ENCODE measurements at places on chromosomes 2 and 18.

DNA sequence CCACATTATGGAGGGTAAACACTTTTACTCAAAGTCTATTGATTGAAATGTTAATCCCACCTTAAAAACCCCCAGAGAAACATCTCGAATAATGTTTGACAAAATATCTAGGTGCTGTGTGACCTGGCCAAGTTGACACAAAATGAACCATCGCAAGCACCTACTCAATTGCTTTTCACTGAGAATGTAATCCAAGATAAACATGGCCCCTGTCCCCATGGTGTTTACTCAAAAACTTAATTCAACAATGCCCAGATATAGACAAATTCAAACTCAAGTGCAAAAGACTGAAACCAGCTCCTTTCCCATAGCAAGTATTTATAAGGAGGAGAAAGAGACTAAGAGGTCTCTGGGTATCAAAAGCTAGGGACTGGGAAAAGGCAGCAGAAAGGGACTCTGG lies 15.0 kb upstream of the ACMSD start:
- DNase-seq, result no peak

GRCh38 chr18:74351354-74351753 lies 35.7 kb downstream of the C18orf63 start:
- DNase-seq, result peak; percentile 12

GRCh38 chr2:64655018-64655664 lies 1.4 kb upstream of the SERTAD2 start:
- DNase-seq, result peak; percentile 47

GRCh38 chr2:147416099-147416498 lies 428.7 kb upstream of the ACVR2A start:
- DNase-seq, result no peak

DNA sequence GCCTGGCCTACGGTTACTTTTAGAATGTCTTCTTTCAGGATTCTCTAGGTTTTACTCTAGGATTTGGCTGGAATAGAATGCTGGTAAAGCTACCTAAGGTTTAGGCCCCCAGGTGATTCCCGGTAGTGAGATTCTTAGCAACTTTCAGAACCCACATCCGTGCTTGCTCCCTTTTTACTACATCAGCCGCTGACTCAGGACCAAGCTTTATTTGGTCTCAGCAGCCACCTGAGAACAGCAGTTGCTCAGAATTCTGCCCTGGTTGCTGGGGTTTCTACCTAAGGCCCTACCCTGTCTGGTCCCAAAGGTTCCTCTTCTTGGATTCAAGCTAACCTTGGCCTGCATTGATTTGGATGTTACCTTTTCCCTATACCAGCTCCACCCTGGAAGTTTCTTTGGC lies 36.1 kb upstream of the NDUFV2 start:
- no peak for DNase-seq

DNA sequence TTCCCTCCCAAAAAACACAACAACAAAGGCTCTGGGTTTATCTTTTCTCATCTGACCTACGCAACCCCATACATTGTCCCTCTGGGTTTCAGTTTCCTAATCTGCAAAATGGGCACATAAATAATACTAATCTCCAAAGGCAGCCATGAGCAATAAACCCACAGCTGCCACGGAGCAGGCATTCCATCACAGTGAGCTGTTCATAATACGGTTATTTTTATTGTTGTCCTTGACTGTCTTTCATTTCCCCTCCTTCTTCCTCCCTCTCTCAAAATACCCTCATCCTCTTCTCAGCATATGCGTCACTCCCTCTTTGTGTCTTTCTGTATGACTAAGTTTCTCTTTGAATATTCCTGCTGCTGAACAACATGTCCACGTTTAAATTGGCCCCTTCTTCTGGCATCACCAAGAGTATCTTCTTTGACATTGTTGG lies 129.8 kb upstream of the CAB39 start:
- peak; percentile 14 for DNase-seq

All from CD4-positive, alpha-beta T cell treated with Interferon alpha-2 for 1 hour (primary cell).